SK-N-SH (cell line): ENCODE measurements at places on chromosomes 3 and 15.

DNA sequence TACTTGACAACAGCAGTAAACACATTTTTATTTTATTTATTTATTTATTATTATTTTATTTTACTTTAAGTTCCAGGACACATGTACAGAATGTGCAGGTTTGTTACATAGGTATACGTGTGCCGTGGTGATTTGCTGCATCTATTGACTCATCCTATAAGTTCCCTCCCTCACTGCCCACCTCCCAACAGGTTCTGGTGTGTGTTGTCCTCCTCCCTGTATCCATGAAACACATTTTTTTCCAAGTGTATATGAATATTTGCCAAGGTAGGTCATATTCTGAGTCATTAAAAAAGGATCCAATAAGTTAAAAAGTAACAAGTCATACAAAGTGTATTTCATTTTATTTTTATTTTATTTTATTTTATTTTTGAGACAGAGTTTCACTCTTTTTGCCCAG is 567.3 kb upstream of the KCNMB2 start:
- no peak overlapping the region for H3K27ac ChIP-seq
- H3K36me3 ChIP-seq: no peaks in the 10 kb centered on the region
- no peak for DNase-seq
- H3K4me1 ChIP-seq: peaks cover 11% of the 10 kb centered on the region; the same call in 1 of the 2 replicates

DNA sequence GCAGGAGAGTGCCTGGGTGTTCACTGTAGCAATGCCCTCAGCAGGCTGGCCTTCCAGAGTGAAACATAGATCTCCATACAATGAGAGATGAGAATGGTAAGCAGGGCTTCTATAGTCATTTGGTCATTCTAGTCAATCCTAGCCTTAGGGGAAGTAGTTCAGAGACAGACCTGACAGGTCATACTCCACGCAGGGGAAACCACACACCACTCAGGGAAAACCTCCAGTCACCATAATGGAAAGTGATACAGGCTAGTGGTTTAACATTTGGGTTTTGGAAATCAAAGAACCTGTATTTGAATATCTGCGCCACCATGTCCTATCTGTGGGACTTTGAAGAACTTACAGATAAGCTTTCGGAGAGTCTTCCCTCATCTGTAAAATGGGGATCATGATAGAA is 425.7 kb upstream of the PPP2R3A start:
- H3K27me3 ChIP-seq: no peaks in the 10 kb centered on the region
- no peak overlapping the region for H3K4me3 ChIP-seq
- no peaks in the 10 kb centered on the region for H3K36me3 ChIP-seq
- no peaks in the 10 kb centered on the region for H3K4me1 ChIP-seq
- no peak for DNase-seq

GRCh38 chr3:13177641-13178040 is 104.4 kb upstream of the IQSEC1 start:
- no peaks in the 10 kb centered on the region for H3K36me3 ChIP-seq
- H3K4me3 ChIP-seq: no peak overlapping the region
- no peaks in the 10 kb centered on the region for H3K27me3 ChIP-seq
- no peaks in the 10 kb centered on the region for H3K4me1 ChIP-seq
- DNase-seq: no peak
- H3K27ac ChIP-seq: no peak overlapping the region

DNA sequence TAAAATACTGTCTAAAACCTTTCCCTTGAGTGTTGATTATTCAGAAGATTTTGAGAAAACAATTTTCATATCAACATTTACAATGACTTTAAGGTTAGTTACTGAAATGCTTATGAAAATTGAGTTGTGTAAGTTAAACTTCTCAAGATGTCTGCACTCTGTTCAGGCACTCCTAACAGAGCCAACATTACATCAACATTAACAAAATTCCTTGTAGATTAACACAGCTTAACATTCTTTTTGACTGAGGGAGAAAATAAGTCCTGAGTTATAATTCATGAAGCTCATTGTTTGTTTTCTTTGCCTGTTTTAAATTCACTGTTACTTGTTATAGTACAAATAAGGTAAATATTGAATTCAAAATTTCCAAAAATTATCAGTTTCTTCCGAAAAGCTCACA is 9.0 kb downstream of the ACKR4 start:
- no peak overlapping the region for H3K4me3 ChIP-seq
- H3K27me3 ChIP-seq: no peaks in the 10 kb centered on the region
- H3K4me1 ChIP-seq: peaks cover 15% of the 10 kb centered on the region; the same call in 1 of the 2 replicates
- H3K27ac ChIP-seq: peak overlapping the region; percentile 58
- peaks cover 11% of the 10 kb centered on the region for H3K36me3 ChIP-seq

GRCh38 chr15:26866298-26867199 is at the start of gene GABRA5:
Gene GABRA5 (plus strand): TSS chr15:26867062. CDS start chr15:26869249, 2,187 bp downstream.
- H3K36me3 ChIP-seq: no peaks in the 10 kb centered on the region
- H3K27ac ChIP-seq: no peak within 1 kb of the TSS
- no peaks in the 10 kb centered on the region for H3K27me3 ChIP-seq
- H3K4me1 ChIP-seq: no peaks in the 10 kb centered on the region
- H3K4me3 ChIP-seq: peak within 1 kb of the TSS; percentile 14; the same call in 1 of the 2 replicates

DNA sequence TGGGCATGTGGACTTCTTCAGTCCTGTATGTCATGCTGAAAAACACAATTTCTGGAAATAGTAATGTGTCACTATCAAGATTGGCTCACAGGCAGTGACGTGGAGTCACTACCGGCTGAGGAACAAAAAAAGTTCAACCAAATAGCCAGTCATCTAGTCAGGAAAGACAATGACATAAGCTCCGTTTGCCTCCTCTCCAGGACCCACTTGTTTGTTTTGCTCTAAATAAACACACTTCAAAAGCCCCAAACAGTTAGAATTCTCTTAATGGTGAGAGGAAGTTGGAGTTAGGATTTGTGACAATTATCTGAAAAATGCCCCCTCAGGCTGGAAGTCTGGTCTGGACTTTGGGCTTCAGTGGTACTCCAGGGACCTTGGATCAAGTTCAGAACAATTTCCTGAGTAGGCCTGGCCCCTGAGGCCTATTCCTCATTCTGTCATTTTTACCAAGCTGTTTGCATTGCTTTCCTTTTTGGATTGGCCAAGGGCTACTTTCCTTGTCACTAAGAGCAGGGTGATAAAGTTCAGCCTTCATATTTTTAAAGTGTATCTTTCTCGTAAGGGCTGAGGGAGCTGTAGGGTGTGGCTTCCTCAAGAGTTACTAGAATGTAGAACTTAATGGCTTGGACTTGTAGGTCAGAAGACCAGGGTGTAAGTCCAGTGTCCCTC is 98.9 kb downstream of the EOMES start:
- peaks cover 6% of the 10 kb centered on the region; the same call in 1 of the 2 replicates for H3K4me1 ChIP-seq
- H3K36me3 ChIP-seq: no peaks in the 10 kb centered on the region
- H3K4me3 ChIP-seq: no peak overlapping the region
- no peak overlapping the region for H3K27ac ChIP-seq
- no peaks in the 10 kb centered on the region for H3K27me3 ChIP-seq

DNA sequence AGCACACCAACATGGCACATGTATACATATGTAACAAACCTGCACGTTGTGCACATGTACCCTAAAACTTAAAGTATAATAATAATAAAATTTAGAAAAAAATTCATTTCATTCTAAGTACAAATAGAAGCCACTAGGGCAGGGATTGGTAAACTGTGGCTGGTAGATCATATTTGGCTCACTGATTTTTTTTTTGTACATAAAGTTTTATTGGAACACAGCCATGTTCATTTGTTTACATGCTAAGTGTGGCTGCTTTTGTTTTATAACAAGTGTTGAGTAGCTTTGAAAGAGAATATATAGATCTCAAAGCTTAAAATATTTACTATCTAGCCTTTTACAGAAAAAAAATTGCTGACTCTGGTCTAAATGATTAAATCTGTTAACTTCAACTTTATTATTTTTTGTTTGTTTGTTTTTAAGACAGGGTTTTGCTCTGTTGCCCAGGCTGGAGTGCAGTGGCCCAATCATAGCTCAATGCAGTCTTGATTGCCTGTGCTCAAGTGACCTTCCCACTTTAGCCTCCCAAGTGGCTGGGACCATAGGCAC is 32.8 kb downstream of the SLC30A4 start:
- peaks cover 7% of the 10 kb centered on the region for H3K36me3 ChIP-seq
- H3K4me1 ChIP-seq: no peaks in the 10 kb centered on the region
- H3K27ac ChIP-seq: no peak overlapping the region

DNA sequence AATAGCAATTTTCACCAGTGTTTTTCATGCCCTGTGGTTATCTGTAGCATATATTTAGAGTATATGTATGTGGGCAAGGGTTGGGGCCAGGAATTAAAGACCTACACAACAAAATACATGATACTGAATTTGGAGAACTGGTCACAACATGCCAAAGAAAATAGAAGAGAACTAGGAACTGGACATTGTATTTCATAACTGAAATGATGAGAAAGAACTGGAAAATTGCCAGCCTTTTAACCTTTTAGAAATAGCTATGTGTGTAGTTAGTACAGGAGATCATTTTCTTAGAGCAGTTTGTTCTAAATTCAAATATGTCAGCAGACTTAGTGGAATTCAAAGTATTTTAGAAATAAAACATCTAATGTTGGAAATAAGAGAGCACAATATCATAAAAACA is 227.1 kb upstream of the CGNL1 start:
- H3K27me3 ChIP-seq: no peaks in the 10 kb centered on the region
- peak overlapping the region; percentile 73 for H3K27ac ChIP-seq
- H3K4me1 ChIP-seq: peaks cover 3% of the 10 kb centered on the region; the same call in 1 of the 2 replicates
- no peak for DNase-seq

DNA sequence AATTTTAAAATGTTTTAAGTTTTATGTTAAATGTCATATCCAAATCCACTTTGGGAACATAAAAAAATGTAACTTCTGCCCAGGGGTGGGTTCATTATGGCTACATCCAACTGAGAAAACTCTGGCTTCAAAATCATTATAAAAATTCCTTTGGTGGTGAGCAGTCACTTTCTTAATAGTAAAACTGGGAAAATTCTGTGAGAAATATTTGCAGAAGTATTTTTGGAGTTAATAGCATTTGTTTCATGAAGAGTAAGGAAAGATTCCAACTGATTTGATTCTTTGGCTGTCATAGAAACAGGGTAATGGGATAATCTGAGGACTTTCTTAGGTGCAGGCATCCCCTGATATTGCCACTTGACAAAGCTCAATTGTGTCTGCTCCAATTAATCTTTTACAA is 38.8 kb downstream of the CPA3 start:
- no peaks in the 10 kb centered on the region for H3K27me3 ChIP-seq
- H3K4me3 ChIP-seq: no peak overlapping the region
- no peak overlapping the region for H3K27ac ChIP-seq
- no peaks in the 10 kb centered on the region; the same call in 1 of the 2 replicates for H3K4me1 ChIP-seq

DNA sequence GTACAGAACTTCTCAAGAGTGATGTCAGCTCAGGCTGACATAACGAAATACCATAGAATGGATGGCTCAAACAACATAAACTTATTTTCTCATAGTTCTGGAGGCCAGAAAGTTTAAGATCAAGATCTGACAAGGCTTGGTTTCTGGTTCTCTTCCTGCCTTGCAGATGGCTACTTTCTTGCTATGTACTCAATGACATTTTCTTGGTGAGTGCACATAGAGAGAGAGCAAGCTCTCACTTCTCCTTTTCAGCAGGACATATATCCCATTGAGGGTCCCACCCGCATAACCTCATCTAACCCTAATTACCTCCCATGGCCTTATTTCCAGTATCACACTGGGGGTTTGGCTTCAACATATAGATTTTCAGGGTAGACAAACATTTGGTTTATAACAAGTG is 1072.1 kb downstream of the PLOD2 start:
- no peak for DNase-seq
- H3K4me1 ChIP-seq: no peaks in the 10 kb centered on the region
- H3K36me3 ChIP-seq: no peaks in the 10 kb centered on the region
- H3K4me3 ChIP-seq: no peak overlapping the region
- H3K27ac ChIP-seq: no peak overlapping the region
